ENCODE measurements at places on chromosomes 12 and 14. TPM values are rescaled to one million over a fixed set of nuclear protein-coding genes. Genes with fewer than 3 reads are reported as not detected.

The CAPZA3 gene
- total RNA-seq = 0.20 TPM

The ESPL1 gene
- 1.5 TPM for total RNA-seq

The POLE gene
- total RNA-seq = 40.4 TPM

DNA sequence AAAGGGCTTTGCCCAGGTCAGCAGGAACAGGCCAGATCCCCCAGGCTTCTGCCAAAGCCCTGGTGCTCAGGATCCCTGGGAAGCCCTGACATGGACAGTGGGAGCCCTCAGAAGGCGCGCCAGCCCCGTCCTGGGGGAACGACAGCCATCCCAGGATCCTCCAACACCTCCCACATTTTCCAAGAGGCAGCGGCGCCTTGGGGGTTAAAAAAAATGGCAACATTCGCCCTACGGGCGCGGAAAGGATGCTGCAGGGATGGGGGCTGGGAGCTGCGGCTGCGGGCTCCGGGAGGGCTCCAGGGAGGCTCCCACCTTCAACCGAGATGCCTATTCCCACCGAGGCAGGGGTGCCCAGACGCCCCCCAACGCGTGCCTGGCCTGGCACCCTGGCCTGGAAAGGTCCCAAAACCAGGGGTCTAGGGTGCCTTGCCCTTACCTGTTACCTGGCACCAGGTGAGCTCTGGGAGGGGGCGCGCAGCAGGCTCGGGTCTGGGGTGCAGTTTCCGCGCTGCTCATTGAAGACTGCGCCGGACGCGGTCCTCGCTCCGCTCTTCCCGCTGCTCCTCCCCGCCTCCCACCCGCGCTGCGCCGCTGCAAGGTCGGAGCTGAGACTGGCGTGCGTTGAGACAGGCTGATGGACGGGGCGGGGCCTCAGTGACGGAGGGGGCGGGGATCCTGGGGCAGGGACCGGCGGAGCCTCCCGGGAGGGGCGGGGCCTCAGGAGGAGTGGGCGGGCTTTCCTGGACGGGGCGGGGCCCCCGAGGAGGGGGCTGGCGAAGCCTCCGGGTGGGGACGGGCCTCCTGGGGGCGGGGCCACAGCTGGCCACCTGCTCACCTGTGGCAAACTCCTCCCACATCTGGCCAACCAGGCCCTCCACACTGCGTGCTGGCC, at the start of gene ABCB9:
TSS of gene ABCB9 (minus strand) at position 613 of the 892 bp plus-strand sequence. CDS start 6,228 bp downstream, outside the sequence.
- peak; percentile 93 for DNase-seq

DNA sequence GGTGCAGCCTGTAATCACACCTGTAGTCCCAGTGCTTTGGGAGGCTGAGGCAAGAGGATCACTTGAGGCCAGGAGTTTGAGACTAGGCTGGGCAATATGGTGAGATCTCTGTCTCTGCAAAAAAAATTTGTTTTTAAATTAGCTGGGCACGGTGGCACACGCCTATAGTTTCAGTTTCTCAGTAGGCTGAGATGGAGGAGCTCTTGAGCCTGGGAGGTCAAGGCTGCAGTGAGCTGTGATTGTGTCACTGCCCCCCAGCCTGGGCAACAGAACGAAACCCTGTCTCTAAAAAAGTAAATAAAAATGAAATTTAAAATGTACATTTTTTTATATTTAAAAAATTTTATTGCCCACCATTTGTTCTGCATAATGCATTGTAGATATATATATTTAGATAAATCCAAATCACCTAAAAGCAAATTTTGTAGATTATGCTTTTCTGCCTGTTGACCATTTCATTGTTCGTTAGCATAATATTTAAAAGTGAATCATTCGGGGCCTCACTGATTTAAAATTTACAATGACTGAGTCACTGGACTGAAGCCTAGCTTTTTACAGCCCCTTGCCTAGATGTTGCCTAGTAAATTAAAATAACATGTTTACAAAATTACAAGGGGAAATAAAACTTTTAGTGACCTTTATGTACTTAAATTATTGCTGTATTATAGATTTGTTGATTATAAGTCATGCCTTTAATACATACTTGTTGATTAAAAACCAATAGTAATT, 87.9 kb downstream of the USP15 start:
- no peak for DNase-seq

- no peak for DNase-seq
Measured at GRCh38 chr14:90846511-90846910, 30.3 kb upstream of the TTC7B start.

- no peak for DNase-seq
Measured at GRCh38 chr12:96094201-96094600, 58.8 kb upstream of the LTA4H start.

- no peak for DNase-seq
Measured at GRCh38 chr12:57126561-57126960, 1.7 kb upstream of the LRP1 start.

The RNU4-1 gene
- total RNA-seq = 1,216 TPM

GRCh38 chr12:11711651-11712327, 62.3 kb downstream of the ETV6 start:
- DNase-seq = no peak

The ANG gene
- 110 TPM for total RNA-seq

GRCh38 chr12:80681287-80681686, 26.1 kb upstream of the MYF6 start:
- no peak for DNase-seq

DNA sequence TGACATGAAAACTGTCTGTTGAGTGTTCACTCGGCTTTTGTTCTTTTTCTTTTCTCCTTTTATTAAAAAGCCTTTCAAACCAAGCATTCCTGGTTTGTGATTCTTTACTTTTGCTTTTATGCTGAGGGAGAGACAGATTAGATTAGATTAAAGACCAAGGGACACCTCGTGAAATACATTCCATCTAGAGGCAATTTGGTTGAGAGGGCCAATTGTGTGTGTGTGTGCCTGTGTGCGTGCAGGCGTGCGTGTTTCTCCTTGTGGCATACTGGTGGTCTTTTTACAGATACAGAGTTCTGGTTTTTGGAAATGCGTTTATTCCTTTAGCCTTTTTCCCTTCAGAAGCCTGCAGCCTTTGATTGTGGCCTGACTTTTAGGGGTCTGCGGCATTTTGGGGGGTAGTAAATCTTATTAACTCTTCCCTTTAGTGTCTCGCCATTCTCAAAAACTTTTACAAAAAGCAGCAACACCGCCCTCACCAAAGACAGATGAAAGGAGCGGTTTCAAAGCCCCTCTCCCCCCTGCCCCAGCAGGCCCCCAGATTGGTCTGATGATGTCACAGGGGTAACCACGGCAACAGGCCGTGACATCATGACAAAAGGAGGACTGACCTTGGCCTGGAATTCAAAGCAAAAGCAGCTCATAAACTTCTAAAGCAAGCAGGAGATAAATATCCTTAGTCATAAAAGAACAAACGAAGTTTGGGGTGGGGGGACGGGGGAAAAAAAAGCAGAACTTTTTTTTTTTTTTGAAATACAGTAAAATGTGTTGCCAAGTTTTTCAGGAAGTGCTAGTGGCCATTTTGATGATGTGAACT, 84.1 kb upstream of the TBX3 start:
- no peak for DNase-seq

DNA sequence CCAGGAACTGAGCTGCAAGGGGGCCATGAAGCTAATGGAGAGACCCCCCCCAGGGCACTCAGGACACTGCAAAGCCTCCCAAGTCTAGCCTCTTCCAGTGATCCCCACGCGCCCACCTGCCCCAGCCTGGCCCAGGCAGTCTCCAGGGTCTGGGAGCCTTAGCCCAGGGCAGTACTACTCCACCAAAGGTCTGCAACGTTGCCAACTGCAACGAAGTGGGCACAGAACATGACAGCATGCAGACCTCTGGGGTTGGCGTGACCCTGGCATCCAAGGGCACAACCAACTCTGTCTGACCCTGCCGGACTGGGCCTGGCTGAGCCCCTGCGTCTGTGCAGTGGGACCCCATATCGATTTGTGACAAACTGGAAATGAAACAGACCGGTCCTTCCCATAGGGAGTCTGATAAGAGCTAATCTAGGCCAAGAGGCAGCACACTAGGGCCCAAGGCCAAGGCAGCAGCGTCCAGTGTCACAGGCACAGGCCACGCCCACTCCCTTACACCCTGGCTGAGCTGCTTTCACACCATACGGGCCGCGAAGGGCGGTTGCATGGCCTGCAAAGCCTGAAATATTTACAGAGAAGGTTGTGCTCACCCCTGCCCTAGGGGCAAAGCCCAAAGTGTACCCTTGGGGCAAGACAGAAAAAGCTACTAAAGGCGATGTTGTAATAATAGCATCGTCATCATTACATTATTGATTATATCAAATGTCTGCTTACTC, 76.7 kb downstream of the NCOR2 start:
- peak; percentile 61 for DNase-seq

DNA sequence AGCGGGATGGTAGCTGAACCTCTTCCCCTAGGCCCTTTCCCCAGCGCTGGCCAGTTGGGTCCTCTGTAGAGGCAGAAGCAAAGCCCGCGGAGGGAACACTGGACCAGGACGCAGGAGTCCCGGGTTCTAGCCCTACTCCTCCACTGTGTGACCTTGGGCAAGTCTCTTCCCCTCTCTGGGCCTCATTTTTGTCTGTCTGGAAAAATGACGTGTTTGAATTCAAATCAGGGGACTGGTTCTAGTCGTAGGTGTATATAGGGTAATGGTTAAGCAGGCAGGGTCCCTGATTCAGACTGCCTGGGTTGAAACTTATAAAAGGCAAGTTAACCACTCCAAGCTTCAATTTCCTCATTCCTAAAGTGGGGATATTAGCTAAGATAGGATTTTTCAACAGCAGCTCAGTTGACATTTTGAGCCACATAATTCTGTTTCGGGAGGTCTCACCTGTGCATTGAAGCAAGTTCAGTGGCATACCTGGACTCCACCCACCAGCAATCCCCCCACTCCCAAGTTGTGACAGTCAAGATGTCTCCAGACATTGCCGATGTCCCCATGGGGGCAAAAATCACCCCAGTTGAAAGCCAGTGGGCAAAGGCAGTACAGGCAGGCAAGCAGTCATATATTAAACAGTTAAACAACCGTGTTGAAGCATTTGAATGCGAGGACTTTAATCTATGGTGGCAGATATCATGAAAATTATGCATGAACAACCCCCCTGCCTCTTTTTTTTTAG, 899 bp downstream of the TPCN1 start:
- DNase-seq = no peak

GRCh38 chr12:107955966-107956643, 173.0 kb upstream of the WSCD2 start:
- no peak for DNase-seq

The PLXNC1 gene
- total RNA-seq = 17.6 TPM

- no peak for DNase-seq
Measured at GRCh38 chr14:32512348-32512747, 183.2 kb downstream of the AKAP6 start.

DNA sequence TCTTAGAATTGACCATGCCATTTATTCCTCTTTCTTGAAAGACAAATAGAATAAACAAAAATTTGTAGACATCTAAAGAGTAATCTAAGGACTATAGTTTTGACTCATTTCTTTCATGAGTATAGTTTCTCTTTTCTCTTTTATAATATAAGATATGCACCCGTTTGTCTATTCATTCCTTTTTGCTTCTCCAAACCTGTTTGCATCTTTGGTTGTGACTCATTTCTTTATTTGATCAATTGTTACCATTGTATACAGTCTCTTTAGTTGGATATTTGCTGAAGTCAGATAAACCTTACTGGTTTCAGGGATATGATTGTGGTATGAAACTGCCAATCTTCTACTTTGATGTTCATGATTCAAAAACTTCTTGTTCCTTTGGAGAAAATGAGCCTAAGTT, 268.7 kb downstream of the FBXL14 start:
- DNase-seq = no peak

DNA sequence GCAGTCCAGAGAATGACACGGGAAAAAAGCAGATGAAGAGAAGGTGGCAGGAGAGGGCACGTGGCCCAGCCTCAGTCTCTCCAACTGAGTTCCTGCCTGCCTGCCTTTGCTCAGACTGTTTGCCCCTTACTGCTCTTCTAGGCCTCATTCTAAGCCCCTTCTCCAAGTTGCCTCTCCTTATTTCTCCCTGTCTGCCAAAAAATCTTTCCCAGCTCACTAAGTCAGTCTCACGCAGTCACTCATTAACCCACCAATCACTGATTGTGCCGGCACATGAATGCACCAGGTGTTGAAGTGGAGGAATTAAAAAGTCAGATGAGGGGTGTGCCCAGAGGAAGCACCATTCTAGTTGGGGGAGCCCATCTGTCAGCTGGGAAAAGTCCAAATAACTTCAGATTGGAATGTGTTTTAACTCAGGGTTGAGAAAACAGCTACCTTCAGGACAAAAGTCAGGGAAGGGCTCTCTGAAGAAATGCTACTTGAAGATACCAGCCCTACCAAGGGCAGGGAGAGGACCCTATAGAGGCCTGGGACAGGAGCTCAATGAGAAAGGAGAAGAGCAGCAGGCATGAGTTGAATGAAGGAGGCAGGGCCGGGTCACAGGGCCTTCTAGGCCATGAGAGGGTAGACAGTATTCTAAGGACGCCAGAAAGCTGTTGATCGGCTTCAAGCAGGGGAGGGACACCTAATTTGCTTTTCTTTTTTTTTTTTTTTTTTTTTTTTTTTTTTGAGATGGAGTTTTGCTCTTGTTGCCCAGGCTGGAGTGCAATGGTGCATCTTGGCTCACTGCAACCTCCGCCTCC, 40.9 kb downstream of the DAD1 start:
- no peak for DNase-seq

The KIF5A gene
- 0.81 TPM for total RNA-seq

GRCh38 chr14:36006623-36007022, 169.9 kb downstream of the PTCSC3 start:
- DNase-seq = no peak

The CFL2 gene
- 64.3 TPM for total RNA-seq

Data from mucosa of gallbladder (tissue), 1 donor.